GM10248 (cell line): ENCODE measurements at places on chromosomes 11 and 22.

DNA sequence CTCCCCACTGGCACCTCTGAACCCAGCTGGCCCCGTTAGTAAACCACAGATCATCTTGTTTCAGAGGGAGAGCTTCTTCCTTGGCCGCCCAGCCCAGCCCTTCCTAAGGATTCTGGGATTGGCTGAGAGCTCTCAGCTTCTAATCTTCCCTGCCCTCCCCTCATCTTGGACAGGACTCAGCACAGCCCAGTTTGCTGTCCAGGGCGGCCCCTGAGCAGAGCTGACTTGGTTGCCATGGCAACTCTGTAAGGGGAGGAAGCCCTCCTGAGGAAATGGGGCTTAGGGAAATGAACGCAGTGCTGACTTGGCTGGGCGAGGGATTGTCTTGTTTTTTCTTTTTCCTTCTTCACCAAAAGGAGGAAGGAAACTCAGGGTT is 4.6 kb downstream of the APOL4 start:
- no peak for DNase-seq

GRCh38 chr22:46374663-46375474 is 39.4 kb downstream of the TRMU start:
- DNase-seq, result no peak

GRCh38 chr11:12160231-12160630 is 49.8 kb downstream of the MICAL2 start:
- DNase-seq, result no peak

DNA sequence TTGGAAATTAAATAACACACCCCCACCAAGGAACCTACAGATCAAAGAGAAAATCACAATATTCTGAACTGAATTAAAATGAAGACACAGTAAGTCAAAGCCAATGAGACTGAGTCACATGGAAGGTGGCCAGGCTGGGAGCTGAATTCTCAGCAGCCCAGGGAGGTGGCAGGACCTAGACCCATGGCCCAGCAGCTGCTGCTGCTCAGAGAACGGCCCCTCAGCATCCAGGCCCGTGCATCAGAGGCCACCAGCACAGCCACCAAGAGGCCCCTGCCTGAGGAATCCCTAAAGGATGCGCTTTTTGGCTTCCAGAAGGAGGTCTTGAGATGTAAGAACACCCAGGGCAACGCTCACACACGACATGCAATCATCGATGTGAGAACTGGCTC is 35.0 kb downstream of the TBX1 start:
- DNase-seq, result no peak

DNA sequence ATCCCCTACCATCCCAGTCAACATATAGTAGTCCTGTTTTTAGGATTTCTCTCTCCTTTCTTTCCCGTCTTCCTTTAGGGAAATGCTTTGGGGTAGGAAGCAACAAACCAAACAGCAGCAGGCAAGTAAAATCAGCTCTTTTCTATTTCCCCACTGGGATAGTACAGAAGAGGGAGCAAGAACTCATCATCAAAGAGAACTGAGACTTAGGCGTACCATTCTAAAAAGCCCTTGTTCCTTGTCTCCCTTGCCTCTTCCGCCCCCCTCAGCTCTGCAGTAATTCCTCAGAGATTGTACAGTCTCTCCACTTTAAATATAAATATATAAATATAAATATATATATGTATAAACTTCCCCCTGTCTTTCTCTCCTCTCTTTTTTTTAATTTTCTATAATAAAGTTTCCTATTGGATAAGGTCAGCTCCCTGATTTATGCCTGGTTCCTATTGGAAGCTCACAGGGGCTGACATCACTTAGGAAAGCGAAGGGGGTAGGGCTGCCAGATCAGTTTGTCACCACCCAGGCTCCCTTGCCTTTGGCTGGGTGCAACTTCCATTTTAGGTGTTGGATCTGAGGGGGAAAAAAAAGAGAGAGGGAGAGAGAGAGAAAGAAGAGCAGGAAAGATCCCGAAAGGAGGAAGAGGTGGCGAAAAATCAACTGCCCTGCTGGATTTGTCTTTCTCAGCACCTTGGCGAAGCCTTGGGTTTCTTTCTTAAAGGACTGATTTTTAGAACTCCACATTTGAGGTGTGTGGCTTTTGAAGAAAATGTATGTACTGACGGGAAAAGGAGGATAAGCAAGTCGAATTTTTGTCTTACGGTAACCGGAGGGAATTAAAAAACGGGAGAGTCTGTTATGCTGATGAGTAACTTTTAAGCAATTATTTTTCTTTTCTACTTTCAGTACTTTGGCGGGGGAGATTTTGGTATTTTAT is at the start of gene CTNND1:
CTNND1 (plus strand) TSS at position 502 of the 934 bp plus-strand sequence. CDS start 29,677 bp downstream, outside the sequence.
- DNase-seq, result peak; percentile 87

DNA sequence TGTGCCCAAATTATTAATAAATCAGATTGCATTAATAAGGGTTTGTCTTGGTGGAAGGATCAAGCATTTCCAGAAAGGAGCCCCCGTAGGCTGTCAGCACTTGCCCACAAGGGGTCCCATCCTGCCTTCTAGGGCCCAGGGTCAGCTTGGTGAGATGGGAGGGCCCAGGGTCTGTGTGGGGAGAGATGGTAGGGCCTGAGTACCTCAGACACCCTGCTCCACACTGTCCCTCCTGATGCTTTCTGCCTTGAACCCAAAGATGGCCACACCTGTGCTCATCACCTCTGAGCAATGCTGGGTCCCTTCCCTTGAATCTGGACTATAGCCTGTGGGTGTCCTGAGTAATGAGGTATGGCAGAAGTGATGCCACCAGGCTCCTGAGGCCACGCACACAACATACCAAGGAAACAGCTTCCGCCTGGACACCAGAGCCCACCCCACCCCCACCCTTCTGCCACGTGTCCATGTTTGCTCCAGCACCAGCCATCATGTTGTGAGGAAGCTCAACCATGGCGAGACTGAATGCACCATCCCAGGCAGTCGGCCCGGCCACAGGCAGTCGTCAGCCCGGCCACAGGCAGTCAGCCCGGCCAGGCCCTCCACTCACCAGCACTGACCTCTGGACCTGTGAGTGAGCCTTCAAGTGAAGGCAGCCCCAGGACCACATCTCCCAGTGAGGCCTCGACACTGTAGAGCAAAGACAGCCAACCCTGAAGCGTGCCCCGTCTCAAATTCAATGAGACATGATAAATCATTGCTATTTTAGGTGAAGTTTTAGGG is 6.8 kb downstream of the BET1L start:
- no peak for DNase-seq

DNA sequence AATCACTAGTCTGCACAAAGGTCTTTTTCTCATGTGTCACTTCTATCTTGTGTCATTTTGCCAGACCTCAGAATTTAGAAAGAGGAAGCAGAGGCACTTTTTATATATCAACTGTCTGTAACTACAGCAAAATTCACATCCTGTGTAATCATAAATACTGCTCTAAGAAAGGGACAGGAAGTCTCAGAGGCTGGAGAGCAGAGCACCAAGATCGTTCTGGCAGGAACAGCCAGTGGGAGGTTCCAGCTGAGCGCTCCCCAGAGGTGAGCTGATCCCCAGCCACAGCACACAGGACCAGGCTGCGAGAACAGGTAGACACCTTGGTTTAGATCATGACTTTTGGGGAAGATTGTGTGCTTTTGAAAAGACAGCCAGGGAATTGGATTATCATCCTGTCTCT is at the start of gene MS4A7:
MS4A7 (plus strand) TSS at position 179 of the 400 bp plus-strand sequence. CDS start 4,610 bp downstream, outside the sequence.
- DNase-seq, result peak; percentile 69

- DNase-seq, result peak; percentile 55
Measured at GRCh38 chr22:39097098-39098020, at the start of gene APOBEC3H. Gene APOBEC3H, plus strand, starts transcription at chr22:39097244. Its CDS starts 3,035 bp downstream, at chr22:39100279.

GRCh38 chr11:102147632-102148031 is 37.4 kb downstream of the YAP1 start:
- DNase-seq, result no peak

- DNase-seq, result no peak
Measured at GRCh38 chr11:105155679-105156078, 16.1 kb upstream of the CARD18 start.

DNA sequence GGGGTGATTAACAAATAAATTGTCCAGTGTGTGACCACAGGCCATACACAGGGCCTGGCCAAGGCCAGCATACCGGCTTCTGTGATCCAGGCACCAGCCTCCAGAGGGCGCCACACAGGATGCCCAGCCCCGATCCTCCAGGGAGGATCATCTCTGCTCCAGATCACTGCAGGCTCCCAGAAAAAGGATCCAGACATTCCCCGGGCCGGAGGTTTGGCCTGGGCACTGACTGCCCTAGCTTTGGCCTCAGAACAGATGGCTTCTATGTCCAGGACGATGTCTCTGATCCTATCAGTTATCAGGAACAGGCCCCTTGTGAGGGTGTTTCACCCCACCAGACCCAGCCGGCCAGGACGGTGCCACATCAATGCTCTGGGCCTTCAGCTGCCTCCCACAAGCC is 74.5 kb upstream of the LMO1 start:
- DNase-seq, result peak; percentile 76

GRCh38 chr11:69337211-69337721 is 43.3 kb downstream of the MYEOV start:
- DNase-seq, result peak; percentile 75

DNA sequence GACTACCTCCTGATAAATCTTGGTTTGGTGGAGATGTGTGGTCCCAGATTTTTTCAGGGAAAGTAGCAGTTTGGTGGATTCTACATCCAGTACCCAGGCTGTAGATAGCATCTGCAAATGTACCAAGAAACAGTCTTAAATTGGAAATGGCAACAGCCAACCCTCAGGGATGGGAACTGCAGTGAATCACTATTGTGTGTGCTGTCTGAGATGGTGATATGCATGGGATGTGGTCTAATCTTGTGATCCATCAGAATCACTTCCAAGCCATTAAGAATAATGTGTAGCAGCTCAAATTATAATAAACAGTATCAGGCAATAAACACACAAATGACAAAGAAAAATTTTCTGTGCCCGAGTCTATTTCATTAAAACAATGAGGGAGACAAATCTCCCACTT is 3.4 kb downstream of the OLFML1 start:
- no peak for DNase-seq

DNA sequence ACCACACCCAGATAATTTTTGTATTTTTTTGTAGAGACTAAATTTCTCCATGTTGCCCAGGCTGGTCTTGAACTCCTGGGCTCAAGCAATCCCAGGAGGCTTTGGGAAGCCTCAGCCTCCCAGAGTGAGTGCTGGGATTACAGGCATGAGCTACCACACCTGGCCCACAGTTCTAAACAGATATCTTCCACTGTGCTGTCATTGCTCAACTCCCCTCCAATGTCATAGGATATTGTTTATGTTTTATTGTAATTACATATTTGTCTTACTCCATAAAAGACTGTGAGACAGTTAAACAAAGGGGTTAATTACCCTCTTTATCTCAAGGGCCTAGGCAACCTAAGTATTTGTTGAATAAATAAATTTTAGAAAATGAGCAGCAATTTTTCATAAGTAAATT is 204.2 kb downstream of the GRM5 start:
- DNase-seq, result no peak
